Esophagus squamous epithelium (tissue), 5 donors: ENCODE measurements at places on chromosomes 12 and 14.

DNA sequence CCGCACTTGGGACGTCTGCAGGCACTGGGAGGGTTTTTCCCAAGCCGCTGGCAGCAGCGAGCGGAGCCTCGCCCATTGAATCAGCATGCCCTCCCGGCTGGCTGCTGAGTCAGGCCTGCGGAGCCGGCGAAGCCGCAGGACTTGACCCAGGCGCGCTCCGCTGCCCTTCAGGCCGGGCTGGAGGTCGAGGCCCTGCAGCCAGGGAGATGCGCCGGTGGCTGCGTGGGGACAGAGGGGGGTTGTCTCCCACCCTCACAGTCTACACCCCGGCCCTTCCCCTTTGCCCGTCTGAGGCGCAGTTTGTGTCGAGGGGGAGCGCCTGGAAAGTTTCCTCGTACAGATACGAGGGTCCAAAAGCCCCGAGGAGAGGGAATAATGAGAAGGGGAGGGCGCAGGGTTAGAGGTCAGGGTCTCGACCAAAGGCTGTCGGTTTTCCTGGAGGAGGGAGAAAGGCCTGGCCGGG is 759 bp upstream of the KLC1 start:
- DNase-seq: no peak

- DNase-seq: no peak
Measured at GRCh38 chr12:80634903-80635302, 72.5 kb upstream of the MYF6 start.

GRCh38 chr14:38524636-38525509 is 269.0 kb upstream of the CLEC14A start:
- DNase-seq: no peak

GRCh38 chr12:26853303-26854030 is 20.5 kb upstream of the ITPR2 start:
- no peak for DNase-seq

DNA sequence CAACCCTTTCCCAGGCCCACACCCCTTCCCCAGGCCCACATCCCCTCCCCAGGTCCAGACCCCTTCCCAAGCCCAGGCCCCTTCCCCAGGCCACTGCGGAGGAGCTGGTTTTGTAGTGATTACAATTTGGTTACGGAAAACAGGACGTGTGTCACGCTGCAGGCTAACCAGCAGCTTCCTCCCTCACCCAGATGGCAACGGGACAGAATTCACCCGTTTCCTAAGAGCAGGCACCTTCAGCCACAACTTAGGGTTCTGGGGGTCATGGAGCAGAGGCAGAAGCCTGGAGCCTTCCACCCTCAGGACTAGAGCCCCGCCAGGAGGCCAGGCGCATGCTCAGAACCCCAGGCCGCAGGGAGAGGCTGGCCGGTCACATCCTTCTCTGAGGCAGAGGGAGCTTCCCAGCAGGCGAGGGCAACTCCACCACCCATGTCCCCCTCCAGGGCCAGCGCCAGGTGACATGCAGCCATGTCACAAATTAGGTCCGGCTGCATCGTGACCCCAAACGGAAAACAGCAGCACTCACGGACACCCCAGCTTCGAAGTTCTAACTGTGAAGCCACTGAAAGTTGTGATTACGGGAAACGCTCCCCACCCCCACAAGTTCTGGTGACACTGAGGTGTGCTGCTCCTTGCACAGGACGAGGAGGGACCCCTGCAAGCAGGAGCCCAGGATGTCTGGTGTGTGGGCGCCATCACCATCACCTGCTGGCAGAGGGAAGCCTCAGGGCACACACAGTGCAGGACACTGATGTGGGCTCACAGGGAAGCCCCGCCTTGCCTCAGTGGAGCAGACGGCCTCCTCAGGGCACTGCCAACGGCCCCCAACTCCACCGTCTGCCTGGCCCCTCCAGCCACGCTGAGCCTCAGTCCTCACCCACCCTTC is 7.7 kb downstream of the BRF1 start:
- no peak for DNase-seq

GRCh38 chr12:19161216-19161615 is 31.7 kb downstream of the PLEKHA5 start:
- no peak for DNase-seq

DNA sequence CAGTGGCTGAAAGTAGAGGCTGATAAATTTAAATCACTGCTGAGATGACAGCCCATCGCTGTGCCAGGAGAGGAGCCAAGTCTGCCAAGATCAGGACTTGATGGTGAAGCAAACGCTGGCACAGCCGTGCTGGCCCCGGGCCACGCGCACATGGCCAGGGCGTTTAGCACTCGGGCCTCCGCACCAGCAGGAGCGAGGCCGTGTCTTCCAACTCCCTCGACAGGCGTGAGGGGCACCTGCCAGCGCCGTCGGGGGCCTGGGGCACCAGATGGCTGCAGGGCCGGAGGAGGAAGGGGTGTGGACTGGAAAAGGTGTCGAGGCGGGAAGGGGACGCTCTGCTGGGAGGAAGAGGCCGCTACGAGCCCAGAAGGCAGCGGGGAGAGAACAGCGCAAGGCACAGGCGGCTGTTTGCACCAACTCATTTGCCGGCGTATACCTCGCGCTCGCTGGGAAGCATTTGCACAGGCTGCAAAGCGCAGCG is 29.5 kb downstream of the RIMBP2 start:
- DNase-seq: no peak

DNA sequence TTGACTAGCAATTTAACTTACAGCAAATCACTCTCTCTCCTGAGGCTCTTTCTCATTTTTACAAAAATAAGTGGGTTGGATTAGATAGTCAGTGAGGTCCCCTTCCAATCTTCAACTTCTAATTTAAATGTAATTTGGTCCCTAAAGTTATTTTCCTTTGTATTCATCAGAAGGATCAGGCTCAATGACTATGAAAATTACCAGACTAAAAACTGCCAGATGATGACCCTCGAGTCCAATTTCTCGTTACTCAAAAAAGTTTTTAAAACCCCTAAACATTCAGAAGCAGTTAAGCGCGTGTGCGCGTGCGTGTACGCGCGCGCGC is 34.7 kb downstream of the DICER1 start:
- no peak for DNase-seq

DNA sequence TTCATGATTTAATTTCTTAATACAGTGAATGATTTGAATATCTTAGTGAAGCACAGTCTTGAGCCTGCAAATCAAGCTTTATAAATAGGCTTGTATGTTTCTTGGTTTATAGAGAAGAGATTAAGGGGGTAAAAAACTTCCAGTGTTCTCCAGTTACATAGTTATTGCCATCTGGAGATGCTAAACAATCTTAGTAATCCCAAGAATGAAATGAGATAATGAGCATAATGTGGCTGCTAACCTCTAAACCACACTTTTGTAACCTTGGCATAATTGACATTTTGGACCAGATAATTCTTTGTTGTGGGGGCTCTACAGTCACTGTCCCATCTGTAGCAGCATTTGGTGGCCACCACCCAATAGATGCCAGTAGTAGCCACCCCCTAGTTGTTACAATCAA is 316.8 kb downstream of the CCDC91 start:
- no peak for DNase-seq

GRCh38 chr14:85459361-85460000 is 70.5 kb upstream of the FLRT2 start:
- DNase-seq: no peak

DNA sequence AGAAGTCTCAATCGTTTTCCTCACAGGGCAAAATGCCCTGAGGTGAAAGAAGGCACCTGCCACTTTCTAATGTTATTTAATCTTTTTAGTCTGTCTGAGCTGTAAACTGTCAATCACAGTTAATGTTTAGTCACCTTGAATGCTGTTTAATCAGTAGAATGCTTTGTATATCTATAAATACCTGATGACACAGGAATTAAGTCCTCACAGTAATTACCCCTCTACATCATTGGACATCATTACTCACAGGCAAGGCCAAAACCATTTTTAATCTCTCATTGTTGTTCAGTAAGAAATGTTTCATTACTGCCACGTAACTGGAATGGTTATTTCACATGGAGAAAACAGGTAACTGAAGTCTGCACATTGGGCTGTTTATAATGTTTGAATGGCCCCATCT is 178.8 kb downstream of the EXOC5 start:
- no peak for DNase-seq

- no peak for DNase-seq
Measured at GRCh38 chr12:12724421-12725085, 7.4 kb downstream of the CDKN1B start.

GRCh38 chr12:89469361-89469760 is 55.2 kb downstream of the GALNT4 start:
- no peak for DNase-seq

GRCh38 chr14:68950111-68950510 is 29.0 kb downstream of the ACTN1 start:
- no peak for DNase-seq

DNA sequence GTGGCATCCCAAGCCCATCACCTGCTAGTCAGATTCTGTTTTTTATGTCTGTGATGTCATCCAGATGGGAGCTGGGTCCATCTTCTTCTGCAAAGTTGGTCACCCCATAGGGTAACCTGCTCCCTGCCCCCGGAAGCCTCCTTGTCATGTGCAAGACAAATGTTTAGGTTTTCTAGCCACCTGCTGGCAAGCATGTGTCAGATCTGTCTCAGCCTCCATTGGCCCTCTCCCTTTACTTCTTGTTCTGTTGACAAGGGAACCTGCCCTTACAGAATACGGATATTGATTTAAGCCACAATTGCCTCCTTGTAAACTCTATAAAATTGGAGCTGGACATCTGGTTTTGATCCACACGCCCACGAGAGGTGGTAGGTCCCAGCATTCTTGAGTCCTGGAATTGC is 7.5 kb downstream of the NTF3 start:
- DNase-seq: no peak

- no peak for DNase-seq
Measured at GRCh38 chr12:112617153-112617505, 174.4 kb upstream of the RPH3A start.

- no peak for DNase-seq
Measured at GRCh38 chr12:59940631-59941342, 345.0 kb downstream of the SLC16A7 start.

GRCh38 chr14:99809859-99810558 is 16.8 kb downstream of the EML1 start:
- no peak for DNase-seq

GRCh38 chr14:96581902-96582301 is 79.7 kb downstream of the PAPOLA start:
- DNase-seq: no peak
